ENCODE measurements at places on chromosomes 1 and 21.

DNA sequence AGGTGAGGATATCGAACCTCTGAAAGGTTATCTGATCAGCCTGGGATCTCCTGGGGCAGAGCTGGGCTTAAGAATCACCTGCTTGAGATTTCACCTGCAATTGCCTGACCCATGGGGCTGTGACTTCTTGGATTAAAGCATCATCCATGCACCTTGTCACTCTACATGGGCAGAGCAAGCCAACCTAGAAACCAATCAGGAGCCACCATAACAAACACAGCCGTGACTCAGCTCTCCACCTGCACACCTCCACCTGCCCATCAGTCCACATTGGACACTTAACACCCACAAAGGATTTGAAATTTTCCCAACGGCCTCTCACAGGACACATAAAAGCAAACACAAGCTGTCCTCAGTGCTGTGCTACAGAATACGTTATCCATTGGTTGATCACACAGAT lies 35.1 kb upstream of the ETS2 start:
- no peak for DNase-seq

DNA sequence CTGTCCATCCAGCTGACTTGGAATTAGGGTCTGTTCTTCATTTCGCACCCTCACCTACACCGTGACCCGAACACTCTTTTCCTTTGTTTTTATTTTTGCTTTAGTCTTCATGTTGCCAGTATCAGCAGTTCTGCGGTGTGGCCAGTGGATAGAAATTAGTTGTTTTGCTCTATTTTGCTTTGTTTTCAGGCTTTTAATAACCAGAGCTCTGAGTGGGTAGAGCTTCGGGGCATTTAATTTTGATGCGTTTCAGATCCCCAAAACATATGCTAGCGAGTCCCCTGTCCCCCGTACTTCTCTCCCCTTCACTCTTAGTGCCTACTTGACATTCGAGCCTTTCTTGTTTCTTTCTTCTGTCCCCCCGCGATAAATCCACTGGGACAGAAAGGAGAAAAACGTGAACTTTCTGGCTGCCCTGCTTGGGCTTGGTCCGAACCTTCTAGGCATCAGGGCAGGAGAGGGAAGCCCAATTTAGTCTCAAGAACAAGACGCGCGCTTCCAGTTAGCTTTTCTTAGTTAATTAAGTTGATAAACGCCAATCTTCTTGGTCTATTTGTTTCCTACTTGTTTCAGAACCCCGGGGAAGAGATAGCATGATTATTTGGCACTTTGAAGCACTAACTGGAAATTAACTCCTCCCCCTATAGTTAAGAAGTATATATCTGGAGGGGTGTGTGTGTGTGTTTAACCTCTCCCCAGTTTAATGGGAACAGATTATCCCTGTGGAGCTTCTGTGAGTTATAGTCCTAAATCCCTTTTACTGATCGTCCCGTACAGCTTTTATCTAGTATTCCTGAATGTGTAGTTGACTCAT lies 839 bp downstream of the SWT1 start:
- no peak for DNase-seq

GRCh38 chr21:45516071-45516670 lies 26.1 kb downstream of the SLC19A1 start:
- DNase-seq, result no peak

GRCh38 chr1:164670786-164671185 lies 111.8 kb downstream of the PBX1 start:
- no peak for DNase-seq

DNA sequence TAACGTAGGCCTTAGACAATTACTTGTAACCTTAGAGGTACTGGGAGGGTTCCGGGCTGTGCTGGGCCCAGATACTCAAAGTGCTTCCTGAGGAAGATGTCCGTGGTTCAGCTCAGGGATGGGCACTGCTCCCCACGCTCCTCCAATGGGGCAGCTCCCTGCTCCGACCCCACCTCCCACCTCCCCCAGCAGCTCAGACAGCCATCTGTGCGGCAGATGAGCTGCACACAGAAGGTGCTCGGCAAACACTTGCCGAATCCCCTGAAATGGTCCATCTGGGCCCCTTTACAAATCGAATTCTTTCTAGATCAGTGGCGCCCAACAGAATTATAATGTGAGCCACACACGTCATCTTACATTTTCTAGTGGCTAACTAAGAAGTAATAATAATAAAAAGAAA lies 242.4 kb upstream of the RAB4A start:
- peak; percentile 24 for DNase-seq

DNA sequence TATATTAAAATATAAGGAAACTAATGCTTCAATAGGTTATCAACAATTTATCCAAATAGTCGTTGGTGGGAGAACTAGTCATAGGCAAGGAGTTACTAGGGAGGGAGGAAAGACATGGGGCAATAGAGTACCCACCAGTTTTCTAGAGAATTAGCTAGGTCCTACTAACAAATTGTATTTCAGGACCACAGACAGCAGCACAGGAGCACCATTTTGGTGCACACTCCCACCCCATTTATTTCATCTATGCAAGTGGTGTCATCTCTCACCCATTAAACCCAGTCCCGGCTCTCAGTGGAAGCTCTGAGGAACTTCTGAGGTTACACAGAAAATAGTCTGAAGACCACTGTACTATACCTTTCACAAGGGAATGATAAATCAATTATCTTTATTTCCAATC lies 89.0 kb upstream of the BCAR3 start:
- DNase-seq, result no peak

All from fibroblast of skin of left quadriceps (primary cell).